Ascending aorta (tissue), 2 donors: ENCODE measurements at places on chromosomes 3 and 15.

DNA sequence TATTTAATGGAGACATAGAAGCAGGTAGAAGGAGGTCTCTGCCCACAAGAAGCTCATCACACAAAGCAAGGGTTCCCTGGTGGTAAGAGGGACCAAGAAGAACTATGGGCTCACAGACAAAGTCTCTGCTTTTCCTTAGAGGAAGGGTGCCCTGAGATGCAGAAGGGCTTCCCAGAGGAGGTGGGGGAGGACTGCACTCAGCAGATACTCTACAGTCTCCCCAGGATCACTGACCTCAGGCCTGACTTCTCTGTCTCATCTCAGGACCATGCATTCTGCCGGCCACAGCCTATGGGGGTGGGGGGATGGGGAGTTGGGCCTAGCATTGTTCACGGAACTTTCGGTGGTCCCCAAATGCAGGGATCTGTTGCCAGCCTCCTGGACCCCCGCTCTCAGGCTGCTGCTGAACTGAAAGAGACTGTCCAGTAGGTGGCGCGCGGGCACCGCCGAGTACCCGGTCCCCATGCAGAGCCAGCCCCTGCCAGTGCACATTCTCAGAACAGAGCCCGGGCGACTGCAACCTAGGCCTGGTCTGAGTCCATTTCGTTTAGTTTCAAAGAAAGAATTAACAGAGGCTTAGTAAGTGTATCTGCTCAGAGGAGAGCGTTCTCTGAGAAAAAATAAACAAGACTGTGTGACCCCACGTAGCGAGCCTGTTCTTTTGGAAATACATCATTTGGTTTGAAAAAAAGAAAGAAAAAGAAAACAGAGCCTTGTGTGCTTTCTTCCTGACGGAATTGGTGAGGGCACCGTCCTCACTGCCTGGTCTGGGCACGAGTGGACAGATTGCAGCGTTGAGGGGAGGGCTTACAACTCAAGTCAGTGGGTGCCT is 74.1 kb downstream of the LRTM1 start:
- H3K4me1 ChIP-seq: no peaks in the 10 kb centered on the region
- H3K27ac ChIP-seq: no peak overlapping the region
- H3K27me3 ChIP-seq: no peaks in the 10 kb centered on the region
- no peaks in the 10 kb centered on the region for H3K36me3 ChIP-seq

DNA sequence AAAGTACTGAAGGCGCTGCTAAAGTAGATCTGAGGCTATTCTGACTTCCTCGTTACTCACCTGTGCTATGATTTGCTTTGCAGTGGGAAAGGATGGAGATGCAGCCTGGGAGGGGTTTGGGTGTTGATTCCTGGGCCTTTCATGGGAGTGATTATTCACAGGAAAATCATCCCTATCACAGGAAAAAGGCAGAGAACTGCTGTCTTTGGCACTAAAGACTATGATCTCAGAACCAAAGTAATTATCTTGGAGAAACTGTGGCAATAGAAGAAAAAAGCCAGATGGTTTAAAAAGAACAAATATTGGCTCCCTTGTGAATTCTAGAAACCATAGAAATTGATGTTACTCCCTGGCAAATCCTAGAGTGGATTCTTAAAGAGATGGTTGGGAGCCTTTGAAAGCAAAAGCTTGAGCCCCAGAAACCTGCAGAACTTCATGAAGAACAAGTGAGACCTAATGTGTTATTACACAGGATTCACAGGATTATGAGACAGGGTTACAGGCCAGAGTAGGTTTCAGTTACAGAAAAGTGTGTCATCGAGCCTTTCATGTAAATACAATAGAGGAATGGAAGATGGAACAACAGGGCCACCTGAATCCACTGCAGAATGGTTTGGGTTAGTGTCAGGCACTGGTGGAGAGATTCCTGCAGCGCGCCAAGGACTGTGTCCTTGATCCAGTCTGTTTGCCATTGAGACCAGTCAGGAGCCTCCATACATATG is 85.7 kb downstream of the OXNAD1 start:
- no peak overlapping the region for H3K4me3 ChIP-seq
- H3K27me3 ChIP-seq: no peaks in the 10 kb centered on the region
- no peak for DNase-seq
- H3K27ac ChIP-seq: no peak overlapping the region

DNA sequence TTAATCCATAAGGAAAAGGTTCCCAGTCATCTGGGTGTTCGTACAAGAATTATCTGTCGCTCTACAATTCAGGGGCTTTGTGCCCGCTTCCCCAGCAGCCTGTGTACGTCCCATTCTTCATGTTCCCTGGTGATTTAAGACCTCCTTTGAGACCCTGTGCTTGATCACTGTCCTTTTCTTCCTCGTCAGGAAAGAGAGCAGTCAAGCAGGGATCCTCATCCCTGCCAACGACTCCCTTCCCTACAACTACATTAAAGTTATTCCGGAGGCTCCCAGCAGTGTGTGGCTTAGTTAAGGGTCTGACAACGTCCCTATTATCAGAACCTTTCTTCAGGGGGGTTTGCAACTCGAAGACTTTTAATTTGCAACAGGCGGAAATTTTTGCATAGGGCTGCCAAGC is 175.7 kb downstream of the FOXP1 start:
- no peak overlapping the region for H3K4me3 ChIP-seq
- no peak for DNase-seq
- H3K36me3 ChIP-seq: no peaks in the 10 kb centered on the region
- H3K27ac ChIP-seq: no peak overlapping the region
- H3K4me1 ChIP-seq: no peaks in the 10 kb centered on the region
- no peaks in the 10 kb centered on the region for H3K27me3 ChIP-seq

DNA sequence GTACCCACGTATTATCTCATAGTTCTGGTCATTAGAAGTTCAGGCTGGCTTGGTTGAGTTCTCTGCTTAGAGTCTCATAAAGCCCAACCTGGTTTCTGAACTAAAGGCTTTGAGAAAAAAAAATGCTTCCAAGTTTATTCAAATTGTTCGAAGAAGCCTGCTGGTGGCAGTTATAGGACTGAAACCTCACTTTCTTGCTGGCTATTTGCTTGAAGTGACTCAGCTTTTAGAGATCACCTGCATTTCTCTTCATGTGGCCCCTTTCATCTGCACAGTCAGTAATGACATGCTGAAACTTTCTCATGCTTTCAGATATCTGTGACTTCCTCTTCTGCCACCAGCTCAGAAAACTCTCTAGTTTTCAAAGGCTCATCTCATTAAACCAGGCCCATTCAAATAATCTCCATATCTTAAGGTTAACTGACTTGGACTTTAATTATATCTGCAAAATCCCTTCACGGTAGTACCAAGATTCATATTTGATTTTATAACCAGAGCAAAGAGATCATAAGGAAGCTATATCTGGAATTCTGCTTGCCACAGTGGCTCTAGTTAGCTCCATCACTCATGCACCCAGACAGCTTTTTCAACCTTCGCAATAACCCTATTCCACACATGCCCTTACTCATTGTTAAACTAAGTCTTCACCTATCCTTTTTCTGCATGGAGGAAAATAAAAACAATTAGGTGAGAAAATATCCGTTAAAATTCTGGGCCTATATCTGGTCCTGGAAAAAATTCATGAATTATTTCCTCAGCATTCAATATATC is 433.8 kb upstream of the CBLB start:
- peaks cover 3% of the 10 kb centered on the region for H3K4me1 ChIP-seq
- no peaks in the 10 kb centered on the region for H3K27me3 ChIP-seq
- no peak overlapping the region for H3K4me3 ChIP-seq
- no peaks in the 10 kb centered on the region for H3K36me3 ChIP-seq
- no peak for DNase-seq
- H3K27ac ChIP-seq: no peak overlapping the region

DNA sequence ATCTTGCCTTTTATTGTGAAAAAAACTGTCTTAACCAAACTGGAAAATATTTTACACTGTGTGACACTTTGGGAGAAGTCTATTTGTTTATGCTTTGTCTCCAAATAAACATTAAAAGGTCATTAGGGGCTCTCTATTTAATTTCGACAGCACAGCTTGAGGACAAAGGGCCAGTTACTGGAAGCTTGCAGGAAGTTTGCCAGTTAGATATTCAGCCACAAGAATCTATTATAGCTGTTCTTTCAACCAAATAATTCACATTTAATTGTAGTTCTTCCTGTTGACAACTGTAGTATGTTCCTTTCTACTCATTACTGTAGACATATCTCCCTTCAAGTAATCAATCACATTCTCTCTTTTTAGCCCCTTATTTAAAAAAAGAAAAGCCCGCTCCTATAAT is 6.1 kb downstream of the CP start:
- H3K27me3 ChIP-seq: no peaks in the 10 kb centered on the region
- H3K36me3 ChIP-seq: no peaks in the 10 kb centered on the region
- H3K4me1 ChIP-seq: no peaks in the 10 kb centered on the region
- no peak overlapping the region for H3K27ac ChIP-seq
- DNase-seq: no peak

GRCh38 chr3:101591071-101591470 is 17.1 kb downstream of the PCNP start:
- H3K36me3 ChIP-seq: peaks cover 69% of the 10 kb centered on the region
- H3K4me3 ChIP-seq: no peak overlapping the region
- H3K4me1 ChIP-seq: no peaks in the 10 kb centered on the region
- H3K27me3 ChIP-seq: no peaks in the 10 kb centered on the region
- no peak overlapping the region for H3K27ac ChIP-seq

DNA sequence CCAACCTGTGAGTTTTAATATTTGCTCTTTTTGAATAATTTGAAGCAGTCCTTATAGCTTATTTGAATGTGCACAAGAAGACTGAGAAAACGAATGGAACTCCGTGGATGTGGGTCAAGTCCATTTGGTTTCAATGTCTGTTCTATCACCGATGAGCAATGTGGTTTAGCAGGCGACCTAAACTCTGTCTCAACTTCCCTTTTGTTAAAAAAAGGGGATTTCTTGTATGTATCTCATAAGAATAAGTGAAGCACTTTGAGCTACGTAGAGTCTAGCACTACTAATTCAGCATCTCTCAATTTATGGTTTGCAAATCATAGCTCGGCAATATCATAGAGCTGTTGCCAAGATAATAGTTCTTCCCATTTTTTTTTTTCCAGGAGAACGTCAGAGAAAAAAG is 4.6 kb upstream of the SKIL start:
- DNase-seq: no peak
- no peak overlapping the region for H3K27ac ChIP-seq
- H3K4me1 ChIP-seq: peaks cover 6% of the 10 kb centered on the region
- H3K27me3 ChIP-seq: no peaks in the 10 kb centered on the region
- no peak overlapping the region for H3K4me3 ChIP-seq
- H3K36me3 ChIP-seq: no peaks in the 10 kb centered on the region

DNA sequence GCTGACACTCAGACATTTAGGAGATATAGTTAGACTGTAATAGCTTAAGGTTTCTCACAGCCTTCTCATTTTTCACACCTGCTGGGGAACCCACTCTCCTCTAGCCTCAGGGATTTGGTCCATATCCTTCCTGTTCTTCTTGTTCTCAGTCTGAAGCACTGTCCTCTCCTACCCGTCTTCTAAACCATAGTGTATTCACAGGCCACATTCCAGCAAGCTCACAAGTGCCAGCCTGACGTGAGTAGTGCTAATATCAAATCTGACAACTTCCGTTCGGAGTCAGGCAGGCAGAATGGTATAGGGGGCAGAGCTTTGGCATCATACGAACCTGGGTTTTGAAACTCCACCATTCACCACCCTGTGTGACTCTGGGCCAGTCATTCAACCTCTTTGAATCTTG is 6.9 kb upstream of the CA12 start:
- no peak overlapping the region for H3K4me3 ChIP-seq
- H3K4me1 ChIP-seq: peaks cover 3% of the 10 kb centered on the region
- no peaks in the 10 kb centered on the region for H3K36me3 ChIP-seq
- no peaks in the 10 kb centered on the region for H3K27me3 ChIP-seq
- no peak overlapping the region for H3K27ac ChIP-seq

DNA sequence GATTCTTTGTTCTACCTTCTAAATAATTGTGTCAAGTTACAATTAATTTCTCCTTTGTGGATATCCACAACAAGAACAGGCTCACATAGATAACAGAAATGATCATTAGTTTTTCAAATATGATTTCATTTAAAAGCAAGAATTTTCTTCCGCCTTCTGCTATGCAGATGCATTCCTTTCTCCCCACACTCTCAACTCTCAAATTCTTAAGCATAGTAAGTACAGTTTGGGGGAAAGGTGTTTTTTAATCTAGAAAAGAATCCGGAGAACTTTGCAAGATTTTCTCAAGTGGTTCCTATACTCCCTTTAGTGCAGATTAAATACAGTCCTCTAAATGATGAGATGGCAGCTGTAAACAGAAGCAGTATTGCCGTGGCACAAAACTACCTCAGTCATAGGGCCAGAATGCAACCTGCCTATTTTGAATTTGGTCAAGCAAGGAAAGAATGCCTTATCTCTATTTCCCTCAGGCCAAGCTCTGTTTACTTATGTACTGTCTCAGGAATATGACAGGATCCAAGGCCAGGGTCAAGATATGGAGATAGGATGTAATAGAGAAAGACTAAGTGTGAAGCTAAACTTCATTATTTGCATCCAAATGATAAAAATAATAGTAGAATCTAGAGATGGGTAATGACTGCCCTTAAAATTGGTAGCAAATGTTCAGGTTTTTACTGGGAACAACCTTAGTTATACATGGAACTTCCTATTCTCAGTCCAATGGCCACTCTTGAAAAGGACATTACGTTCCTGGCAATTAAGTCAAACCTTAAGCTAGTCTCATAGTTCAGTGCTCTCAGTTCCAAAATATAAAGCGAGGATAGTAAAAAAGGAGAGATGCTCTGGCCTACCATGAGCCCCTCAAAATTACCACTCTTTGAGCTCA is 77.3 kb upstream of the PHLDB2 start:
- H3K27ac ChIP-seq: peak overlapping the region; percentile 68
- H3K27me3 ChIP-seq: no peaks in the 10 kb centered on the region
- no peaks in the 10 kb centered on the region for H3K36me3 ChIP-seq
- no peak overlapping the region for H3K4me3 ChIP-seq
- H3K4me1 ChIP-seq: no peaks in the 10 kb centered on the region

DNA sequence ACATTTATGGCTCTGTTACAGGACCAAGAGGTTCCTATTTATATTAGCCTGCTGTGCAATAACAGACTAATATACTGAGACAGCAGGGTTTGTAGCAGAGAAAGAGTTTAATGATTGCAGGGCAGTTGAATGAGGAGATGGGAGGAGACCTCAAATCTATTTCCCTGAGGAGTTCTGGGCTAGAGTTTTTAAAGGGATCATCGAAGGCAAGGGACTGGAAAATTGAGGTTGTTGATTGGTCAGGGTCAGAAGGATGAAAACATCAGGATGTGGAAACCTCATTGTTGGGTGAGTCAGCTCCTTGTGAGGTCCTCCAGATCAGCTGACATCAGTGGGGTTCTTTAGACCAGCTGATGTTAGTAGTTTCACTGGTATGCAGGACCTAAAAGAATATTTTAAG is 60.6 kb upstream of the GOLGA8B start:
- DNase-seq: no peak
- no peaks in the 10 kb centered on the region for H3K4me1 ChIP-seq
- H3K4me3 ChIP-seq: no peak overlapping the region
- H3K27ac ChIP-seq: no peak overlapping the region

GRCh38 chr3:43796041-43796596 is 105.4 kb downstream of the ABHD5 start:
- no peak overlapping the region for H3K27ac ChIP-seq
- H3K4me1 ChIP-seq: no peaks in the 10 kb centered on the region
- H3K36me3 ChIP-seq: no peaks in the 10 kb centered on the region
